ENCODE measurements at places on chromosomes 7 and 10.

DNA sequence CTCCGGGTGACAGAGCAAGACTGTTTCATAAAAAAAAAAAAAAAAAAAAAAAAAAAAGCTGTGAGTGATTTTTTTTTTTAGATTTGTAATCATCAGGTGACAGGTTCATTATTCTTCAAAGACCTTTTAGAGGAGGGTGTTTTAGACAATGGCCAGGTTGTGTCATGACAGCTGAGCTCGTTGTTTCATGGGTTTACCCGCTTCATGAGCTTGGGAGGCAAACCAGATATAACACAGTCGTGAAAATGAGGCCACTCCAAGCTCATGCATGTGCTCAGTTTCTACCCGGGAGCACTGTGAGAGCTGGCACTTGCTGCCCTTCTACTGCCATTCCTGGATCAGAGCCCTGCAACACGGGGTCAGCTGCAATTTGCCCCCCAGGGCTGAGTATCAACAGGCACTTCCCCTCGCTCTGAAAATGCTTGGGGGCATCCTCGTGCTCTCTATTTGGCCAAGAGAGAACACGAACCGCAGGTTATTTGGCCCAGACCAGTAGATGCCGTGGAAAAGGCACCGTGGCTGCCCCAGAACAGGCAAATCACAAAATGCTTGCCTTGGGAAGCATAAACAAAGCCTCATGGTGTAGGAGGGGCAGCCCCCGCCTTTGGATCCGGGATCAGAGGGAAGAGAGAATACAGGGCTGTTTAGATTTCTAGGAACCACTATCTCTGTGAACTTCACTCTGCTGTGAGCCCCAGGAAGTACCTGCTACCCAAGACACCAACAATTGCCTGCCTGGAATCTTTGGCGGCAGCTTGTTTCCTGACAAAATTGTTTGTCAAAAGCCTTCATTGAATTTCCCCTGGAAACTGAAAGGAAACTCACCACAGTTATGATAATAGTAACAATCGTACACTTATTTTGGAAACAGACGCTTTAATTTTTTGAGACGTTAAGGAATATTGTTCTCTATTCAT lies 371.0 kb downstream of the FRMD4A start:
- DNase-seq, result no peak

DNA sequence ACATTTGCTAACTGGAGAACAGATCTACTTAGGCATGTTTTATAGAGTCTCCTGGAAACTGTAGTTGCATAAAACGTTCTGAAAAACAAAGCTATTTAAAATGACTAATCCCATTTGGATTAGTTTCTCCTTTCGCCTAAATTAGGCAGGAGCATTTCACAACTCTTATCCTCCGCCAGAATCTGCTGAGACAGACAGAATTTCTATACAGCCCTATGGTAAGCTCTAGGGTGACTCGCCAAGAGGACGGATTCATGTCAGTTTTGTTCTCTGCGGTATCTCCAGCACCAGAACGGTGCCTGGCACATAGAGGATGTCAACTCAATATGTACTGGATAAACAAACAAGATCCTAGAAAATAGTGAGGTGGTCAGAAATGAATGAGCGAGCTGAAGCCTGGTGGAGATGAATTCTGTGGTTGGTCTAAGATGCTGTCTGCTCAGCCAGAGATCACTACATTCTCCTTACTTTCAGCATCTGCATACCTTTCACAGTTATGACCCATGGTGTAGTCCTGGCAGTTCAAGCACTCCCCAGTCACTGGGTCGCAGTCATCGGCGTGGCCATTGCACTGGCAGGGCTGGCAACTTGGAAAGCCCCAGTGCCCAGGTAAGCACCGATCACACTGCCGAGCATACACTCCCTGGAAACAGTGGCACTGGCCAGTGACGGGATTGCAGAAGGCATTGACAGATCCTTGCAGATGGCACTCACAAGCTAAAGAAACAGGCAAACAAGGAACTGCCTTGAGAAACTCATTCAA lies 44.0 kb downstream of the LAMB1 start:
- no peak for DNase-seq

- DNase-seq, result no peak
Observed at GRCh38 chr10:131323880-131324279, 12.4 kb upstream of the TCERG1L start.

DNA sequence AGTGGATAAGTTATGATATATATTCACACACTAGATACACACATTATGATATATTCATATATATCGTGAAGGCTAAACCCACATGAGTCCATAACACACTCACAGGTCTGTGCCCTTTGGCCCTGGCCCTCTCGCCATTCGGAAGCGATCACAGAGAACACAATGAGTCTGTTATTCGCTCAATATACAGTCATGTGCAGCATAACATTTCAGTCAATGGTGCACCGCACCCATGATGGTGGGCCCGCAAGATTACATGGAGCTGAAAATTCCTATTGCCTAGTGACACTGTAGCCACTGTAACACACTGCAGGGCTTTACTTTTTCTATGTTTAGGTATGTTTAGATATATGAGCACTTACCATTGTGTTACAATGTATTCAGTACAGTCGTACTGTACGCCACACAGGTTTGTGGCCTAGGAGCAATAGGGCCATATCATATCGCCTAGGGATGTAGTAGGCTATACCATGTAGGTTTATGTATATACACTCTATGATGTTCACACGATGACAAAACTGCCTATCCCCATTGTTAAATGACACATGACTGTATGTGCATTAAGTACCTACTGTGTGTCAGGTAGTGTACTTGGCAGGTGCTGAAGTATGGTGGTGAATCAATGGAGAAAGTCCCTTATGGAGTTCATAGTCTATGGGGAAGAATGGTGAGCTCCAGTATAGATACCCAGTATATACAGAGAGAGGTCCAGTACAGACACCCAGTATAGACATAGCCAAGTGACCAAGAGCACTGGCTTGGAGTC lies 198.8 kb upstream of the KLF14 start:
- no peak for DNase-seq

DNA sequence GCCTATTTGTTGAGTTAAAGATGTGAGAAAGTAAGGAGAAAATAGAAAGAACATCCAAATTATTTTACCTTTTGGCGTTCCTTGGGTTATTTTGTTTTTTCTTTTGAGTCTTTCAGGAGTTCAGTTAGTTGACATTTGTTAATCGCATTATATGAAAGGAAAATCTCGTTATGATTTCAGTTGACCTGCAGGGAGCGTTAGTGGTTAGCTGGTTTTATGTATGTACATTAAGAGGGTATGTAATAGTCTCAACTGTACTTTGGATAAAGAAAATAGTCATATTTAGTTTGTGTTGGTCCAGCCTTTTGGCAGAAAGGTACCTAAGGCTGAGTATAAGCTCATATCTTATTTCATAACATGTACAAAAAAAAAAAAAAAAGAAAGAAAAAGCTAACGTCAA lies 4.0 kb downstream of the BMPER start:
- DNase-seq, result no peak

DNA sequence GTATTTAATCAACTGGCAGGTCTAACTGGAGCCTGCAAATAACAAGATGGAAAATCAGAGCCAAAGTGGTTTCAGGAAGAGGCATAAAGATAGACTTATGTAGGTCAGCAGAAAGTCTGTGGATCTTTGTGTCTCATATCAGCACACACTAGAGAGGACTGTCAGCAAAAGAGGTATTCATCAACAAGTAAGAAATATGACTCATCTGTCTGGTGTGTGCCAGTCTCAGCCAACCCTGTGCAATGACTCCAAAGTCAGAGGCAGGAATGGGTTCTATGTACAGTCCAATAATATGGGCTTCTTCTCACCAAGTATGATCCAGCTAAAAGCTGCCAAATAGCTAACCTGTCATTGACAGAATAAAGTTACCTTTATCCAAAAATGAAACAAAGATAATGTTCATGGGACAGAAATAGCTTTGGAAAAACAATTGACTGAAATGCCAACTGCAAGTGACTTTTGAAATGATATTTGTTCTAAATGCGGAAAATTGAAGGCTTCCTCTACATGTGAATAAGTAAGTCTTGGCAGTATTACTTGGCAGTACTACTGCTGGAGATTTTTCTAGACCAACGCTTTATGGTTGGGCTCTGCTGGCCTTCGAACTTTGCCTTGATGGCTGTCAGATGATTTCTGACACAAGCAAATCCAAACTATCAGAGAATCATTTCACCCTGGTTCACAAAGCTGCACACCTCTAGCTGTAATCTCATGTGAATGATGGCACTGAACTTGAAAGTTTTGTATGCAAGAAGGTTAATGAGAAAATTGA lies 272.3 kb upstream of the SEMA3C start:
- no peak for DNase-seq

DNA sequence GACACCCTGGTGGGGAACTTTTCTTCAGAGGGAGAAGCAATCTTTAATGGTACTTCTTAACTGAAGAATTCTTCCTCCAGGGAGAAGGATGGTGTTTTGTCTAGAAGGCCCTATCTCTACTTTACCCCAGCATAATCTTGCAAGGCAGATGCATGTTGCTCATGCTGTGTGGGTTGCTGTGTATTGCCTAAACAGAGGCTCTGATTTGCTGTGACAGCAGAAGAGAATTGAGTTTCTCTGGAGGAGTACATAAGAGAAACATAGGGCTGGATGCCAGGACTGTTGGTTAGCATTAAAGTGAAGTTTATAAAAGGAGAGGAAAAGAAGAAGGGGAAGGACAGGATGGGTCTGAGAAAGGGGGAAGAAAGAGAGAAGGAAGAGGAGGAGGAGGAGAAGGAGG lies 248.1 kb upstream of the HPS1 start:
- no peak for DNase-seq

DNA sequence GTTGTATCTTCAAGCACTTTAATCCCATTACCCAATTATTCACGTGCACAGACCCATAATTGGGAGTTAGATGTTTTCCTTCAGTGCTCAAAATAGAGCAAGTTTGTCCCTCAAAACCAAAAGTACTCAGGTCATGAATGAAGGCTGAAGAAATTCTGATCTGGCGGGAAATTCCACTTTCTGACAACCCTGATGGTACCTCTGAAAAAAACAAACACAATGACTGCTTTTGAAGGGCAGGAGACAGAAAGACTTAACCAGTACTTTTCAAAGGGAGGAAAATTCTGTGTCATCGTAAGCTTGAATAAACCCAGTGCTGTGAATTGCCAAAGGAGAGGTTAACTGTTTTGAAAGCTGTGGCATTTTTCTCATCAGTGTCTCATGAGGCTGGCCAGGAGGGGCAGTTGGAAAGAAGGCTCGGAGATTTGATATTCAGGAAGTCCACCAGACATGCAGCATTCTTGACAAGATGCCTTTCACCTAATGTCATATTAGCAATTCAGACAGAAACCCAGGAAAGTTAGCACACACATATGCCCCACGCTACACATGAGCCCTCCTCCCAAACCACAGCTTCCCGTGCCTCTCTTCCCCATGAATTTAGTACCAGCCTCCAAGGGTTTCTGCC lies 347.0 kb downstream of the KCNMA1 start:
- DNase-seq, result no peak

DNA sequence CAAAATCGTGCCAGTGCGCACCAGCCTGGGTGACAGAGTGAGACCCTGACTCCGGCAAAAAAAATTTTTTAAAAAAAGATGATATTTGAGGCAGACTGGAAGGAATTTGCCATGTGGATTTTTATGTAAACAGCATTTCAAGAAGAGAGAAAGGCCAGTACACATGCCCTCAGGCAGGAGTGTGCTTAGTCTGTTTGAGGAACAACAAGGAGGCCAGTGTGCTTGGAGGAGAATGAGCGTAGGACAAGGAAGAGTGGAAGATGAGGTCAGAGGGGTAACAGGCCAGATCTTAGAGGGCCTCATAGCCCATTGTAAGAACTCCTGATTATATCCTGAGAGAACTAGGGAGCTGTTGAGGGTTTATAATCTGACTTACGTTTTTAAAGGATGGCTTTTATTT lies 17.2 kb upstream of the STRIP2 start:
- no peak for DNase-seq

DNA sequence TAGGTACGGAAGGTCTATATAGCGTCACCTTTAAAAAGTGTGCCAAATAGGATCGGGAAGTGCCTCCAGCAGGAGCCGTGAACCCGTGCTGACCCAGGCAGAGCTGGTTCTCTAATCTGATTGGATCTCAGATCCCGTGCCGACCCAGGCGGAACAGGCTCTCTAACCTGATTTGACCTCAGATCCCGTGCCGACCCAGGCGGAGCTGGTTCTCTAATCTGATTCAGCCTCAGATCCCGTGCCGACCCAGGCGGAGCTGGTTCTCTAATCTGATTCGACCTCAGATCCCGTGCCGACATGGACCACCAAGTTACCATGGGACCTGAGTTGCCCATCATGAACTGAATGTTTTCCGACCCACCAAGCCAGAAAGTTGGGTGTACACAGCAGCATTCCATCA lies 463.9 kb downstream of the PTPRN2 start:
- DNase-seq, result no peak

DNA sequence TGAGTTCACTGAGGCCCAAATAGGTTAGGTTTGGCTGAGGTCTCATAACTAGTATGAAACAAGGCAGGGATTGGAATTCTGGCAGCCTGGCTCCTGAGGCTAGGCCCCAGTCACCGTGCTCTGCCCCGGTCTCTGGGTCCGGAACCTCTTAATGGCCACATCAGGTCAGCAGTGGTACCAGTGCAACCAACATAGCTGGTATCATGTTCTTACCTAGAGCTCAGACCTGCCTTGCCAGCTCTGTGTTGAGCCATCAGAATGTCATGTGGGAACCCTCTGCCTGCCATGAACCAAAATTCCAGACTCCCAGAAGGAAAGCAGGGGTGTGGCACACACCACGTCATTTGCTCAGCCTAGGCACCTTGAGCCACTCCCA lies 56.5 kb downstream of the ZNF467 start:
- DNase-seq, result no peak

- DNase-seq, result no peak
Observed at GRCh38 chr7:96388166-96388565, 66.3 kb upstream of the SLC25A13 start.
